ENCODE measurements at places on chromosomes 13 and 19.

DNA sequence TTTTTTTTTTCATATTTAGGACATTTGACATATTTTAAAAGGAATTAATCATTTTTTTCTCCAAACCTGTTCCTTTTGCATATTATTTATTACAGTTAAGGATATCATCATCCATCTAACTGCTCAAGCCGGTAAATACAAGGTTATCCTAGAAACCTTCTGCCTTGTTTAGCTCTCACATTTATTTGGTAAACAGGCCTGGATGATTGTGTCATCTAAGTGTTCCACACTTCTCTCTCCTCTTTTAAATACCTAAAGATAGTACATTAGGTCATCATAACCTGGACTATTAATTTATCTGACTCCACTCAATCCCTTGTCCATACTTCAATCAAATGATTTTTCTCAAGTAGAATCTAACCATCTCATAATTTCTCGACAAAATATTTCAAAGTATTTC lies 511.7 kb upstream of the KLHL1 start:
- DNase-seq = no peak

GRCh38 chr19:38900202-38900629 lies 447 bp downstream of the NFKBIB start:
- DNase-seq = no peak

DNA sequence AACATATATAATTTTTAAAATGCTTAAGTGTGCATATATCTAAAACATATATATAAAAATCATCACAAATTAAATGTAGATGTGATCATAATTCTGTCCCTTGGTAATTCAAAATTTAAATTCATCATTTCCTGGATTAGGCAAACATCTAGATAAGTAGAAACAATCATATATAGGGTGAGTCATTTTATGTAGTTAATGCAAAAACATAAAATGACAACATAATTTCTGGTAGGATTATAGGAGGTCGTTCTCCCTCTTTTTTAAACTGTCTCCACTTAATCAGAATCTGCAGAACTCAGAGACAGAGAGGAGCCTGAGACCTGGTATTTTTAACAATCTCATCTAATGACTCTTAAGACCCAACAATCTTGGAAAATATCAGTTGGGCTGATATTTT lies 333.4 kb downstream of the KCTD12 start:
- DNase-seq = no peak

DNA sequence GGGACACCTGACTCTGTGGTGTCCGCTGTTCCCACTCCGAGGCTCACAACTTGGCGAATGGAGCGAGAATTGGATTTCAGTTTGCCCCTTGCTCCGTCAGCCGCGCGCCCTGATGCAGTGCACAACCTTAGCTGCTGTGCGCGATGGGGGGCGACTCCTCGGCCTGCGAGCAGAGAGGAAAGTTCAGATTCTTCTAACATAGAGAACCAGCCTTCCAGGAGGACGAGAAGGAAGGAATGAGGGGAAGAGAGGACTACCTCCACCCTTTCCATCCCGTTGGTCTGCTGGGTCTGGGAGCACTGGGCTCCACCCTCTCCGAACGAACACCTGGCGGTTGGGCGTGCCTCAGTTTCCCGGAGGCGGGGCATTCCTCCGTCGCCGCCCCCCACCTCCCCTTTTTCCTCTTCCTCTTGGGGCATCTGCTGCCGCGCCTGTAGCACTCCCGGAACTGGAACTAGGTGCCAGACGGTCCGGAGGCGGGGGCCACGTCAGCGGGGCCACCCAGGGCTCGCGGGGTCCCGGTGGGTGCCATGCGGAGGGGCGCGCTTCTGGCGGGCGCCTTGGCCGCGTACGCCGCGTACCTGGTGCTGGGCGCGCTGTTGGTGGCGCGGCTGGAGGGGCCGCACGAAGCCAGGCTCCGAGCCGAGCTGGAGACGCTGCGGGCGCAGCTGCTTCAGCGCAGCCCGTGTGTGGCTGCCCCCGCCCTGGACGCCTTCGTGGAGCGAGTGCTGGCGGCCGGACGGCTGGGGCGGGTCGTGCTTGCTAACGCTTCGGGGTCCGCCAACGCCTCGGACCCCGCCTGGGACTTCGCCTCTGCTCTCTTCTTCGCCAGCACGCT lies at the start of gene KCNK6:
Gene KCNK6, plus strand, starts transcription at position 425 of the 838 bp plus-strand sequence. Its CDS starts 106 bp downstream, at position 531.
- no peak for DNase-seq

DNA sequence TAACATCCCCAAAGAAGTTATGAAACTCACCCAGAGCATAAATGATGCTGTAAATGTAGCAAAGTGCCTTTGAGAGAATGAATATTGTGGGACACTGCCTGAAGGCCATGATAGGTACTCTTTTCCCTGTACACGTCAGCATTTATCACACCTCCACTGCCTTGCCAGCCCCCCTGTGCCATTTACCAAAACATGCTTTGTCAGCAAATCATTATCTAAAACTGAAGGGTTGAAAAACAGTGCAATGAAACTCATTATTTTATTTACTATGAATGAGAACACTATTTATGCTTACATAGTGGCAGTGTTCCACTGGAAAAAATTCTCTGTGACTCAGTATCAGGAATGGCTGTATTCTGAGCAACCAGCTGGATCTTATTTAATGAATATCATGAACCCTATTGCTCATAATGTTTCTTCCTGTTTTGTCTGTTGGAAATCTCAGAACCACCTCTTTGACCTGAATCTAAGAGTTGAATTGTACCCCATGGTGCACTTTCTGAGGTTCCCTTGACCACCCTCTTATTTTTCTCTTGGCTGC lies 564.1 kb downstream of the DCT start:
- no peak for DNase-seq

GRCh38 chr19:31253526-31254179 lies 95.6 kb downstream of the TSHZ3 start:
- no peak for DNase-seq
